Progenitor cell of endocrine pancreas (in vitro differentiated cells): ENCODE measurements at places on chromosomes 11 and 22.

- DNase-seq: no peak
Observed at GRCh38 chr11:92329137-92329536, 104.5 kb downstream of the FAT3 start.

GRCh38 chr11:128603752-128604414 is 16.5 kb upstream of the ETS1 start:
- DNase-seq: no peak

DNA sequence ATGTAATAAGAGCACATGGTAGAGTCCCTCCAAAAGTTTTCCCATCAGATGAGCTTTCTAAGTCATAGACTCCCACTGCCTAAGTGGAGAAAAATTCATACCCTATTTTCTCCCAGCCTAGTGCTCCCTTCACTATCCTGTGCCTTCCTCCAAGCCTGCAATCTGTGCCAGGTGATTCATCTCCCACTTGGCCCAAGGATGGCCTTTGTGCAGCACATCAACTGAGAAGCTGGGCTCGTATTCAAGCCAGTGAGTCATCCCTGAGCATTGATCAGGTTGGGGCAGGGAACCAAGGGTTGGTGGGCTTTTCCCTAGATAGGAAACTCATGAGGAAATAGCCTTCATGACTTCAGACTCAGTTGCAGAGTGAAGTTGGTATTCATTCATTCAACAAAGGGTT is 64.6 kb downstream of the PANX1 start:
- no peak for DNase-seq

DNA sequence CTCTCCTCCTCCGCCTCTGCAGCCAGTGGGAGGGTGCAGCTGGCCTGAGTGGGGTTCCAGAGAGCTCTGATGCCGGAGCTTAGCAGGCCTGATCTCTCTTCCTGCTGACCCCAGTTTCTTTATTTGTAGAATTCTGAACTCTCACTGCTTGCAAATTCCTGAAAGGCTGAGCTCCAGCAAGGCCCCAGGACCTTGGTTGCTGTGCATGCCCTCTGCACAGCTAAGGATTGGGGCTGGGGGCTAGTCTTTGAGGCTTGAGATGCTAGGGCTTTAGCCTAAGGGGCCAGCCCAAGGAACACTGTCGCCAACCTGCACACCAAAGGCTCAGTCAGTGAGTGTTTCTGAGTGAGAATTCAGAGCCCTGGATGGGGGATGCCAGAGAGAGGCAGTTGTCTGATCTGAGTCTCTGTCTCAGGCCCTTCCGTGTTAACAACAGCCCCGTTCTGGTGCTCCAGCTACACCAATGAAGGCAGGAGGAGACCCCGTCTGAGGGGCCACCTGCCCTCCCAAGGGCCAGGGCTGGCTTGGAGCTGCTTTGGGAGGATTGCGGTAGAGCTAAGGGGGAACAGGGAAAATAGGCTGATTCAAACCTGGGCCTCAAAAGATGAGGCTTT is 106.0 kb upstream of the LMO1 start:
- DNase-seq: no peak

- DNase-seq: no peak
Observed at GRCh38 chr22:50146439-50147238, 23.9 kb upstream of the PANX2 start.

- no peak for DNase-seq
Observed at GRCh38 chr11:25441421-25441820, 890.5 kb upstream of the ANO3 start.

- DNase-seq: no peak
Observed at GRCh38 chr11:2307501-2308331, 5.9 kb downstream of the TSPAN32 start.

GRCh38 chr22:20761536-20761935 is 12.4 kb upstream of the SERPIND1 start:
- DNase-seq: no peak

DNA sequence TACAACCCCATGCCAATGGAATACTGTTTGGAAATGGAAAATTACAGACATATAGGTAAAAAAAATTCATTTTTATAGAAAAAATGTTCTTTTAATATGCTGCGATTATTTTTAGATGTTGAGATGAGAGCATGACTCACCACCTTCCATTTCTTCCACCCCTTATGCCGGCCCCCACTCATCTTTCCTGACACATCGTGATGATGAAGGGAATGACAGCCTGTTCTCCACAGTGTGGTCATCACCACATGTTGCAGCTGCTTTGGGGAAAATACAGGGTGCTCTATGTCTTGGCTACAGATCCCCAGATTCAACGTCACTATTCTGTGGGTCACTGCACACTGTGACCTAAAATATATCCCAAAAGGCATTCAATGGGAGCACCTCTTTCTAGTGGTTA is 916.2 kb downstream of the METTL15 start:
- DNase-seq: no peak

DNA sequence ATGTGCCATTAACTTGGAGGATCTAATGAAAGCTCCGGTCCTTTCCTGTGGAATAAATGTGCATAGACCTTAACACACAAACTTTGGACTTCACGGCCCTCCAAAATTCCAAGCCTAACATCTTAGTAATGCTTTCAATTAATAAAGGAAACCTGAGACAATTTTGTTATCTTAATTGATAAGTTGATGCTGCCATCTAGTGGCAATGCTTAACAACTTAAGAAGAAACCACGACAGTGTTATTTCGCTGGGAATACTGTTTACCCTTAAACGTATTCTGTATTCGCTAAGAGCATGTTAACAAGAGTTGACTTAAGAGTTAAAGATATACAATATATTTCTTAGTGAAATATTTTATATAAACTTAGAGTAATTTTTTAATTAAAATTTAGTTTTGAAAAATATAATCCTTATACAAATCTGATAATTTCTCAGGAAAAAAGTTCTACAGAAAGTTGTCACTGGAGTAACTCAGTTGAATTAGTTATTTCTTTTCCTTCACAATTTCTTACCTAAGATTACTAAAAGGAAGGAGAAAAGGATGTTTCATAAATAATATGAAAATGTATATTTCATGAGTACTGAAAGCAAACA is 35.0 kb upstream of the OR9G4 start:
- no peak for DNase-seq

GRCh38 chr11:73359930-73360742 is 16.1 kb upstream of the RELT start:
- DNase-seq: no peak

- DNase-seq: no peak
Observed at GRCh38 chr11:132456751-132457328, 1075.5 kb downstream of the OPCML start.

- no peak for DNase-seq
Observed at GRCh38 chr11:110207123-110207522, 89.3 kb downstream of the RDX start.

DNA sequence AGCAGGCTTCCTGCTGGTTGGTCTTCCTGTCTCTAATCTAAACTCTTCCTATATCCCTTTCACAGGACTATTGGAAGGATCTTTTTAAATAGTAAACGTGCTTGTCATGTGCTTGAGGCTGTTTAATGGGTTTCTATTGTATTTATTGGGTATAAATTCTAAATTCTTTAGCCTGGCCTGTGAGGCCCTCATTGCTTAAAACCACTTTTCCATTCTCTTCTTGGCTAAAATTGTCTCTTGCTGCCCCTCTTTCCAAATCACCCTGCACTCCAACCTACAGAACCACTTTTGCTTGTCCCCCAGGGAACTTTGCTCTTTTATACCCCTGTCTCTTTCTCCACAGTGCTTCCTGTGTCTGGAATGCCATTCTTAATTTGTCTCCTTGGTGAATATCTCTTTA is 46.4 kb upstream of the MUC15 start:
- DNase-seq: no peak

GRCh38 chr11:63670433-63671321 is 499 bp downstream of the ATL3 start:
- DNase-seq: no peak

- no peak for DNase-seq
Observed at GRCh38 chr22:31945443-31945855, 1.1 kb downstream of the YWHAH start.

DNA sequence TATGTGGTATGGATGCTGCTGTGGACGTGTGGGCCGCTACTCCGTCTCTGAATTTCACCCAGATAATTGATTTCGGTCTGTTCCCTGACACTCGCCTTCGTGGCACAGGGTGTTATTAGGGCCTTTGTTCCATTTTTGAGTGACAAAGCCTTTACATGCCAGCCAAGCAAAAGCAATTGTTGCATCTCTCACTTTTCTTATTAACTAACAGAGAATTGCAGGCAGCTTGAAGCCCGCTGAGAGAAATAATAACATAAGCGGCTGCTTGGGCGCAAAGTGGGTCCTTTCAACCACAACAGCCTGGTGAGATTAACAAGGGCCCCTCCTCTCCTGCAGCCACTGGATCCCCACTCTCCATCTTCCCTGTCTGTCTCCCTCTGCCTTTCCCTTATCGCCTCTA is 449.4 kb downstream of the NTM start:
- no peak for DNase-seq

DNA sequence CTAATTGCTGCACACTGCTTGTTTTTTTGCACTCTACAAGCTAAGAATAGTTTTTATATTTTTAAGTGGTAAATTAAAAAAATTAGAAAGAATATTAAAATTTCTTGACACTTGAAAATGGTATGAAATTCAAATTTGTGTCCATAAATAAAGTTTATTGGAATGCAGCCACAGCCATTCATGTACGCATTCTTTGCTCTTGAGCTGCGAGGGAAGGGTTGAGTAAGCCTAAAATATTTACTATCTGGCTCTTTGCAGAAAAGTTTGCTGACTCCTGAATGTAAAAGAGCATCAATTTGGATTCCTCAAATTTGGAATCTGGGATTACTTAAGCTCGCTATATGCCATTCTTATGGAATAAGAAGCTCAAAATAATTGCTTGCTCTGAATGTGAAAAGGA is 3.4 kb upstream of the ADAMTS8 start:
- no peak for DNase-seq

DNA sequence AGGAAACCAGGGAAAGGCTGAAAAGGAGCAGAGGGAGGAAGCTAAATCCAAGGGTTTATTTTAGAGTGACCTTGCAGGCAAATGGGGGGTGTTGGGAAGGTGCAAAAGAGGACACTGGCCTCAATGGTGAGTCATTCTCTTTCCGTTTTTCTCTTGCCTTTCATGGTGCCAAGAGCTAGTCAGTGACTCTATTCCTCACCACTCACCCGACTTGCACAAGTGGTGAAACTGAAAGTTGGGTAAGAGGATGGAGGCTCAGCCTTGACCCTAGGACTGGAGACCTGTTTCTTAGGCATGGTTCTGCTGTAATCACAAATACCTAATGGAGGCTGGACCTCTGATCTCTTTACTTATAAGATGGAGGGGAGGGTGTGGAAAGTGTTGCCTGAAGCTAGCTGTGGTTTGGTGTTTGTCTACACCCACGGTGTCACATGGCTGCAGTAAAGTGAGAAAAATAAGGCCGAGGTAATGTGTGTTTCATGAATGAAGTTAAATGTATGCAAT is 67.3 kb upstream of the CREB3L1 start:
- no peak for DNase-seq

DNA sequence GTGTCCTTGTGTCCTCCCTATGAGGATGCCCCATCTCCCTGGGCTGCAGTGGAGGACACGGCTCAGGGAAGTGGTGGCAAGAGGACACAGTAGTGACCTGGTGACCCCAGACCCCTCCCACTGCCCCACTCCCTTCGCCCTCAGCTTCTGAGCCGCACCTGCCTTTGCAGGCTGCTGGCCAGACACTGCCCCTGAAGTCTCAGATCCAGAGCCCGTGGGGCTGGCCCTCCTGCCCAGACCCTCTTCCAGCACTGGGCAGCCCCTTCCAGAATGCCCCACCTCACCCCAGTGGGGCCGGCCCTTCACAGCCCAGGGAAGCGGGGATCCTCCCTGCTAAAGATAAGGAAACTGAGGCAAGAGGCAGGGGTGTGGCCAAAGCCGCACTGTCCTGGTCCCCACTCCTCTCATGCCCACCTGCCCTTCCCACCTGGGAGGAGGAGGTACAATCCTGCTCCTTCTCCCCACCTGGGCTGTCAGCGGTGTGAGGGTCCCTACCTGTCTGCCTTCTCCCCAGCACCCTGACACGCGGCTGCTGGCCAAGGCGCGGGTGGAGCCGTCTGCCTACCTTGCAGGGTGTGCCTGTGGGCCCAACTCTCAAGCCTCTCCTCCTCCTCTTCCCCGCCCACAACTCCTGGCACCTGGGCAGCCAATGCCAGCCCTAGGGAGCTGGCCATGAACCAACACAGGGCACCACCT is 17.3 kb downstream of the TRPM5 start:
- no peak for DNase-seq

GRCh38 chr22:50119169-50119767 is 29.5 kb downstream of the MOV10L1 start:
- DNase-seq: no peak

- DNase-seq: no peak
Observed at GRCh38 chr11:123567466-123567865, 87.0 kb downstream of the SCN3B start.

GRCh38 chr11:14082338-14082737 is 119.8 kb downstream of the SPON1 start:
- DNase-seq: no peak

DNA sequence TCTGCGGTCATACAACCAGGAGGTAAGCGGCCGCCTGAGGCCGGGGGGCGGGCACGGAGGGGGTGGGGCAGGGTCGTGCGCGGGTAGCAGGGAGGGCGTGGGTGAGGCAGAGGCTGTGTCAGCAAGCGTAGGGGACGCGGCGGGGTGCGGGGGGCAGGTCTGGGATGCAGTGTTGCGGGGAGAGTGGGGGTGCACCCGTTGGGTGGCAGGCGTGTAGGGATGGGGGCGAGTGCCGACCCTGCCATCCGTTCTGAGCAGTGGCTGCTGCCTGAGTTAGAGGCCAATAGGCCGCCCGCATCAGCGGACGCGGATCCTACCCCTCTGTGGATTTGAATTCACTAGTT is 1.4 kb downstream of the RIC8A start:
- DNase-seq: no peak

- DNase-seq: no peak
Observed at GRCh38 chr22:36423461-36424404, 36.0 kb upstream of the MYH9 start.

GRCh38 chr11:121321614-121322243 is 29.2 kb downstream of the SC5D start:
- no peak for DNase-seq

GRCh38 chr22:30129636-30130035 is 49.4 kb downstream of the HORMAD2 start:
- no peak for DNase-seq
